ENCODE measurements at places on chromosomes 3 and 15. TPM values are rescaled to one million over a fixed set of nuclear protein-coding genes. Genes with fewer than 3 reads are reported as not detected.

- H3K4me3 ChIP-seq = no peak overlapping the region
- H3K27ac ChIP-seq = no peak overlapping the region
- no peaks in the 10 kb centered on the region for H3K36me3 ChIP-seq
- H3K27me3 ChIP-seq = peaks cover 39% of the 10 kb centered on the region
- no peak for DNase-seq
These were observed 1.1 kb upstream of the CFAP100 start for GRCh38 chr3:126393563-126393962.

DNA sequence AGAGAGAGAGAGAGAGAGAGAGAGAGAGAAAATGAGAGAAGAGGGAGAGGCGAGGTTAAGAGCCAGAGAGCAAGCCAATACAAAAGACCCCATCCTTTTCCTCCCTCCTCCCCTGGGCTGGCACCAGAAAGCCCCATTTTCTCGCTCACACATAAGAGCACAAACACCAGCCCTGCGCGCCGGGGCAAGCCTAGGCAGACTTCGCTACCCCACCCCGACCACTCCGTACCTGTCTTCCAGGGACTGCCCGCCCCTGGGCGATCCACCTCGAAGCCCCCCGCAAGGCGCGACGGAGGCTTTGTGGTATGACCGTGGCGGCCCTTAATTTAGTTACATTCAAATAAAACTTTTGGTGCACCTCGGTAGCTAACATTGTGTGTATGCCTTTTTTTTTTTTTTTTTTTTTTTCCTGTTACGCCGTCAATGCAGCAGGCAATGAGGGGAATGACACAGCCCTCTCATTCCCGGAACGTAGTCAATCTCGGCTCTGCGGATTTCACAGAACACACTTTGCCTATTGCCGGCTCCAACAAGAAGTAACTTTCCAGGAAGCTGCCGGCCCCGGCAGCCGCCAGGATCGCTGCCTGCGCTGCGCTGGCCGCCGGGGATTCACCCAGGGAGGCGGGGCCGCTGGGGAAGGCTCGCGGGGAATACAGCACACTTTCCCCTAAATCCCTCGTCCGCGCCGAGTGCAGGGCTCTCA, 7.7 kb downstream of the BCL6 start:
- H3K27ac ChIP-seq = peak overlapping the region; percentile 100
- DNase-seq = peak; percentile 35
- H3K36me3 ChIP-seq = peaks cover 6% of the 10 kb centered on the region
- H3K4me3 ChIP-seq = peak overlapping the region; percentile 97
- peaks cover 47% of the 10 kb centered on the region for H3K4me1 ChIP-seq
- H3K27me3 ChIP-seq = no peaks in the 10 kb centered on the region

DNA sequence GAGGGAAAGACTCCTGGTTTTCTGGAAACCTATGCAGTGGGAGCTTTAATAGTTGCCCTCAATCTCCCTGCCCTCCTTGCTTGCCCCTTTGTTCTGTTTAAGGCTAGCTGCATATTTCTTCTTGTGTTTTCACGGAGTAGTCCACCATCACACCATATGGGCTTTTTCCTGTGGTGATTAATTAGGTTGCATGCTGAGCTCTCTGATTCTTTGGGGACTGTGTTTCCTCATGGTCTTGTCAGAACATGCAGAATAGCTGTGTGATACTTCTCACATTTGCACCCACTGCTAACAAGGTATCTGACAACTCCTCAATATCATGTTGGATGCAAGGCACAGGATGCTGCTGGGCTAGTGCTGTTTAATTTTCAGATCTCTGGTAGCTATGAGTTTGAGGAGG, 139.6 kb downstream of the PTPRG start:
- no peaks in the 10 kb centered on the region for H3K36me3 ChIP-seq
- H3K4me1 ChIP-seq = no peaks in the 10 kb centered on the region
- DNase-seq = no peak

Gene SPTSSB
- total RNA-seq = not detected

- no peak overlapping the region for H3K4me3 ChIP-seq
- H3K27me3 ChIP-seq = no peaks in the 10 kb centered on the region
- H3K4me1 ChIP-seq = peaks cover 22% of the 10 kb centered on the region
- peak overlapping the region; percentile 26 for H3K27ac ChIP-seq
- DNase-seq = no peak
These were observed 110.1 kb upstream of the TGFBR2 start for GRCh38 chr3:30496066-30496966.

GRCh38 chr3:84683493-84683892, 275.3 kb upstream of the CADM2 start:
- no peaks in the 10 kb centered on the region for H3K27me3 ChIP-seq
- no peak overlapping the region for H3K4me3 ChIP-seq
- no peaks in the 10 kb centered on the region for H3K36me3 ChIP-seq
- no peak for DNase-seq

GRCh38 chr15:38896647-38897046, 332.0 kb upstream of the RASGRP1 start:
- H3K4me1 ChIP-seq = no peaks in the 10 kb centered on the region
- no peaks in the 10 kb centered on the region for H3K36me3 ChIP-seq
- H3K27ac ChIP-seq = no peak overlapping the region
- no peak overlapping the region for H3K4me3 ChIP-seq
- DNase-seq = no peak
- no peaks in the 10 kb centered on the region for H3K27me3 ChIP-seq

DNA sequence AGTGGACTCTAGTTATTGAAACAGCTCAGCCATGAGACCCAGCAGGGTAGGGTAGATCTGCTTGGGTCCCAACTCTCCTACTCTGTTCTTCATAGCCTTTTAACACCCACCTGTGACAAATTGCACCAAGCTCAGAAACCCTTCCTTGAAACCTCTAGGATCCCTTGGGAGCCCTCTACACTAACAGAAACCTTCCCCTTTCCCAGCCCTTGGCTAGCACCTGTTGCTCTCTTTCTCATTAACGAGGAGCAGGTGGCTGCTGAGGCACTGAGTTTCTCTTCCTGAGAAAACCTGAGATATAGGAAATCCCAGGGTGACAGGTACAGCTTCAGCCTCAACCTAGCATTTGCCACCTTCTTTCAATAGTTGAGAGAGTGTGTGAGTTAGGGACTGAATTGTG, 88.3 kb upstream of the CLSTN2 start:
- H3K27me3 ChIP-seq = no peaks in the 10 kb centered on the region
- no peaks in the 10 kb centered on the region for H3K36me3 ChIP-seq
- no peak overlapping the region for H3K27ac ChIP-seq
- no peaks in the 10 kb centered on the region for H3K4me1 ChIP-seq
- H3K4me3 ChIP-seq = no peak overlapping the region

Gene CMTM6
- total RNA-seq = 57.1 TPM

DNA sequence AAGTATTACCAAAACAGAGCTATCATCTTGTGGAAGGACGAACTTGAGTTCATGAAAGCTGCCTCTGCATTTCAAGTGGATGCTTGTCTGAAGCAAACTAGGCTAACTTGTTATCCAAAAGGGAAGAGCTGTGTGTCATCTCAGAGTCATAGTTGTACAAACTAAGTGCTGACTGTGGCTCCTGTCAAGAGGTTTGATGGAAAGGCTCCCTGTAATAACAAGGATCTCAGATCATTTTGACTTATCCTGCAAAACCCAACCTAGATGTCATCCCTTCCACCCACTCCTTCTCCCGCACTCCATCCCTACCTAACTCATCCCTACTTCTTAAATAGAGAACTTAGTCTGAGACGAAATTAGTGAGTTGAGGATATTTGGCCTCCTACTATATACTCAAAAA, 110.8 kb downstream of the NR2E3 start:
- H3K27ac ChIP-seq = no peak overlapping the region
- DNase-seq = no peak
- no peaks in the 10 kb centered on the region for H3K4me1 ChIP-seq
- no peaks in the 10 kb centered on the region for H3K36me3 ChIP-seq

Gene ACTC1
- total RNA-seq = not detected

DNA sequence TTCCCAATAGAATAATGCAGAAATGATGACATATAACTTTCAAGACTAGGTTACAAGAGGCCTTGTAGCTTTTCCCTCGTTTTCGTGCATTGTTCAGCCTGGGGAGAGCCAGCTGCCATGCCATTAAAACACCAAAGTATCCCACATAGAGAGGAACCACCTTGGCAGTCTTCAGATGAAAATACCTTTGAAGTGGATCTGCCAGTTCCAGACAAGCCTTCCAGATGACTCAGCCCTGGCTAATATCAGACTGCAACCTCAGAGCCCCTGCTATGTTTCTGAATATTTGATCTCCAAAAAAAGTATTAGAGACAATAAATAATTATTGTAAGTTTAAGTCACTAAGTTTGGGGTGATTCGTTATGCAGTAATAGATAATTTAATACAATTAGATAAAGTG, 294.3 kb upstream of the GBE1 start:
- DNase-seq = no peak
- H3K27ac ChIP-seq = no peak overlapping the region
- no peaks in the 10 kb centered on the region for H3K27me3 ChIP-seq
- H3K4me3 ChIP-seq = no peak overlapping the region
- no peaks in the 10 kb centered on the region for H3K36me3 ChIP-seq
- no peaks in the 10 kb centered on the region for H3K4me1 ChIP-seq

GRCh38 chr3:98892263-98892662, 9.2 kb downstream of the DCBLD2 start:
- no peak overlapping the region for H3K4me3 ChIP-seq
- H3K36me3 ChIP-seq = no peaks in the 10 kb centered on the region
- no peaks in the 10 kb centered on the region for H3K27me3 ChIP-seq
- H3K4me1 ChIP-seq = no peaks in the 10 kb centered on the region
- DNase-seq = no peak

GRCh38 chr15:67660446-67660845, 117.9 kb downstream of the MAP2K5 start:
- no peak overlapping the region for H3K4me3 ChIP-seq
- DNase-seq = no peak
- H3K27me3 ChIP-seq = no peaks in the 10 kb centered on the region
- peaks cover 40% of the 10 kb centered on the region for H3K36me3 ChIP-seq
- H3K27ac ChIP-seq = no peak overlapping the region

- no peaks in the 10 kb centered on the region for H3K36me3 ChIP-seq
- DNase-seq = no peak
- H3K4me1 ChIP-seq = no peaks in the 10 kb centered on the region
- H3K27me3 ChIP-seq = peaks cover 19% of the 10 kb centered on the region
These were observed 211.5 kb downstream of the RORA start for GRCh38 chr15:61017627-61018026.

Gene CCR3
- total RNA-seq = not detected

Gene KBTBD12
- not detected for total RNA-seq

- H3K27ac ChIP-seq = no peak overlapping the region
- no peak overlapping the region for H3K4me3 ChIP-seq
- no peak for DNase-seq
- H3K4me1 ChIP-seq = peaks cover 22% of the 10 kb centered on the region
- peaks cover 20% of the 10 kb centered on the region for H3K27me3 ChIP-seq
These were observed 34.1 kb upstream of the HES1 start for GRCh38 chr3:194101592-194102432.

DNA sequence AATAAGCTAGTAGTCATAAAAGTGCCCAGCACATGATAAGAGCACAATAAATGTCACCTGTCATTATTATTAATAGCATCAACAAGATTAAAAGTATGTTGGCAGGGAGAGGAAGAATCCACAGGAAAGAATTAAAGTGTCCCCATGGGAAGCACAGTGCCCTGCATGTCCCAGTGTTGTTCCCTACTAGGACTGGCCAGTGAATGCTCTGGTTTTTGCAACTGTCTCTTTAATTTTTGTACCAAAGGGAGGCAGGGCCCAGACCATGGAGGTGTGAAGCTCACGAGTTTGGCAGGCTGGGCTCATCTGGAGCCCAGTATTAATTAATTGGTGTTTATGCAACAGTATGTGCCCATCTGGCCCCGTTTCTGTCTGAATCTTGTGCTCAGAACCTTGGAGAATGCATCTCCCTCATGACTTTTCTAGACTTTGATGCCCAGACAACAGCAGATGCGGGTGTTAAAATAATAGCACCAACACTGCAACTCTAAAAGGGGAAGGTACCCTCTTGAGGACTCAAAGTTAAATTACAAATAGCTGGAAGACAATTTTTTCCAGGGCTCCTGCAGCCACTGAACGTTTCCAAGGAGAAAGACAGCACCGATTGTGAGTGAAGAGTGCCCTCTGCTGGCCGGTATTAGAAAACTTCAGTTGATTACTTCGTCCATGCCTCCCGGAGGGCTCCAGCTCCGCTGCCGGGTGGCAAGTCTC, 71.9 kb upstream of the SPATA12 start:
- H3K4me3 ChIP-seq = no peak overlapping the region
- no peaks in the 10 kb centered on the region for H3K36me3 ChIP-seq
- H3K27me3 ChIP-seq = peaks cover 14% of the 10 kb centered on the region
- H3K4me1 ChIP-seq = peaks cover 25% of the 10 kb centered on the region

DNA sequence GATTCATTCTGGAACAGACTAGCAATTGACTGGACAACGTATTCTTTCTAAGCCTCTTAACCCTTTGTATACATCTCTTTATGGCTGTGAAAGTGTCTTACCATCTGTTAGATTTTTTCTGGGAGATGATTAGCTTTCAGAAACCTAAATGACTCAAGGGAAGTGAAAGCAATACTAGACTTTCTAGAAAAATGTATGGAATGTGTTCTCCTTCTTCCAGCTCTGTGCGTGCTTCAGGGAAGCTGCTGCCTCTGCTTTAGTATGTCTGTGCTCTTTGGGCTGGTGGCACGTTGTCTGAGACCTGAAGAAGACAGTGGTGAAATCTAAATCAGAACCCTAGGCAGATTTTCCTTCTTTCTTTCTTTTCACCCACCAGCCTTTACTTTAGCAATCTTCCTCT, 89.5 kb downstream of the ITPR1 start:
- no peak for DNase-seq
- H3K36me3 ChIP-seq = no peaks in the 10 kb centered on the region
- H3K4me3 ChIP-seq = no peak overlapping the region
- H3K4me1 ChIP-seq = peaks cover 35% of the 10 kb centered on the region

DNA sequence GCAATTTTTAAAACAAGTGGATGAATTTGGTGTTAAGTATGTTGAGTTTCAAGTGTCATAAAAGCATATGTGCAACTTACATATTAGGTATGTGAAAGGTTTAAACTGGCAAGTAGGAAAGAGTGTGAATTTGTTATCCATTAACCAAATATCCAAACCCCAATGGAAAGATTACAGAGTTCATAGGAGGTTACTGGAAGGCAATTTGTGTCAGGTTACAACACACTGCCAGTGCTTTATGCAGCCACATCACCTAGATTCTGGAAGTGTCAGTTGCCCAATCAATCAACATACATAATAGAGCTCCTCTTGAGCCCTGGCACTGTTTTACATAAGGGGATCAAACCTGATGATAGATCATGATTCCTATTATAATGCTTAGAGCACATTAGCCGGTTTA, 261.0 kb downstream of the ROBO1 start:
- H3K27ac ChIP-seq = no peak overlapping the region
- H3K4me1 ChIP-seq = no peaks in the 10 kb centered on the region
- H3K27me3 ChIP-seq = no peaks in the 10 kb centered on the region
- DNase-seq = no peak
- no peaks in the 10 kb centered on the region for H3K36me3 ChIP-seq
- H3K4me3 ChIP-seq = no peak overlapping the region

GRCh38 chr3:73729969-73730440, 105.3 kb upstream of the PDZRN3 start:
- H3K27me3 ChIP-seq = no peaks in the 10 kb centered on the region
- H3K27ac ChIP-seq = no peak overlapping the region
- no peak for DNase-seq
- H3K4me1 ChIP-seq = no peaks in the 10 kb centered on the region
